Suppressor macrophage treated with lipopolysaccharide for 4 hours (primary cell): ENCODE measurements at places on chromosomes 11 and 22.

DNA sequence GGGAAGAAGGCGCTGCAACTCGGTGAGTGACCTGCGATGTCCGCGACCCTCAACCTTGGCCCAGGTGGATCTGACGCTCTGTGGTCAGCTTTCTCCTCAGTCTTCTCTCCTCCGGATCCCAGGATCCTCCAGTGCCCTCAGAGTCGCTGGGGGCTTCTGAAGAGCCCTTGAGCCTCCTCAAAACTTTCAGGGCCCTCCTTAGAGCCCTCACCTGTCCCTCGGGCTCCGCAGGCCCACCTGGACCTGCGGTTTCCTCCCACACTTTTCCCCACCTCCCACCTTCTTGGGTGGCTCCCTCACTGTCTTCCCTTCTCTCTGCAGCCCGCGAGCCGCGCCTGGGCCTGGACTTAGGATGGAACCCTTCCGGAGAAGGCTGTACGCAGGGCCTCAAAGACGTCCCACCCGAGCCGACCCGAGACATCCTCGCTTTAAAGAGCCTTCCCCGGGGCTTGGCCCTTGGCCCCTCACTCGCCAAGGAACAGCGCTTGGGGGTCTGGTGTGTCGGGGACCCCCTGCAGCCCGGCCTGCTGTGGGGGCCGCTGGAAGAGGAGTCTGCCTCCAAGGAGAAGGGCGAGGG lies 335 bp downstream of the ZNF408 start:
- DNase-seq, result no peak

DNA sequence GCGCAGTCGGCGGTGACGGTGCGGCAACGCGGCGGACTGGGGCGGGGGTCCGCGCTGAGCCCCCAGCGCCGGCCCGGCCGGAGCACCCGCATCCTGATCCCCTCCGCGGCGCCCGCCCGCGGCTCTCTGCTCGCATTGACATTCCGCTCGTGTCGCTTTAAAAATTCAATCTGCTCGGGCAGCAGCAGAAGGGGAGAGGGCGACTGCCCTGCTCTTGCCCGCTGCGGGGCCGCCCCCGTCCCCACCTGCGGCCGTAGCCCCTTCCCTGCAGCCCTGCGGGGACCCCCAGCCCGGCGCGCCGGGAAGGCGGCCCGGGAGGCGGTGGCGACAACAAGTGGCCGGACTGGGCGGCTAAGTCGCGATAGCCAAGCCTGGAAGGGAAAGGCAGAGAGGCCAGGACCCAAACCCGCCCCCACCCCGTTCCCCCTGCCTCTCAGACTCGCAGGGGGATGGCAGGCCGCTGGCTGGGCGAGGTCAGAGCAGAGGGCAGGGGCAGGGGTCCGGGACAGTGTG lies 1.1 kb downstream of the CABP7 start:
- no peak for DNase-seq

DNA sequence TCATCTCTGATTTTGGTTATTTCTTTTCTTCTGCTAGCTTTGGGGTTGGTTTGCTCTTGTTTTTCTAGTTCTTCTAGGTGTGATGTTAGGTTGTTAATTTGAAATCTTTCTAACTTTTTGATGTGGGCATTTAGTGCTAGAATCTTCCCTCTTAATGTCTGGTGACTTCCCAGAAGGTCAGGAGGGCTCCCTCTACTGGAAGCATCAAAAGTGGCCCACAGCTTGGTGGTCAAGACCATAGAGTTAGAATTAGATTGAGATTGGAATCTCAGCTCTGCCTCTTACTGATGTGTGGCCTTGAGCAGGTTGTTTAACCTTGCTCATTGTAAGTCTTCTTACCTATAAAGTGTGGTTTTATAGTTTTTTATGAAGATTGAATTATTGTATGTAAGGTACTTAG lies 99.3 kb downstream of the FDX1 start:
- DNase-seq, result peak; percentile 62

DNA sequence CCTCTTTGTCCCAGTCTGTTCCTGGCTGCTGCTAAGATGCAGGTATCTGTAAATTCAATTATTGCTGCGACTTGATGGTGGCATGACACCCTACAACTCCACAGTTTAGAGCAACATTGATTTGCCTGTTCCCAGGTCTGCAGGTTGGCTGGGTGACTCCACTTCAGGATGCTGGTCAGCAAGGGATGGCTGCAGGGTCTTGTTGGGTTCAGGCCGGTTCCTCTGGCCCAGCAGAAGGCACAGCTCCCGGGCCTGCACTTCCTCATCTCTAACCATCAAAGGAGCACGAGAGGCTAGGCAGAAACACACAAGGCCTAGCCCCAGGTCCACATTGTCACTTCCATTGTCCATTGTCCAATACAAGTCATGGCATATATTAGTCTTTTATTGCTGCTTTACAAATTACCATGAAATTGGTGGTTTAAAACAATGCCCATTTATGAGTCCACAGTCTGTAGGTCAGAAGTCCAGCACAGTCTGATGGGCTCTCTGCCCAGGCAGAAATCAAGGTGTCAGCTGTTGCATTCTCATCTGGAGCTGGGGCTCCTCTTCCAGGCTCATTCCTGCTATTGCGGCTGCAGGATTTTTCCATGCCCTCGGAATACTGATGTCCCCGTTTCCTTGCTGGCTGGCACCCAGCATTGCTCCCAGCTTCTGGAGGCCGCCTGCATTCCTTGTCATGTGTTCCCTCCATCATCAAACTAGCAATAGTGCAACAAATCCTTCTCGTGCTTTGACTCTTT lies 96.6 kb upstream of the LMO1 start:
- no peak for DNase-seq

- DNase-seq, result no peak
These were observed 117.4 kb downstream of the KIAA1671 start for GRCh38 chr22:25069758-25070481.

- no peak for DNase-seq
These were observed 69.9 kb downstream of the HIRA start for GRCh38 chr22:19361501-19362103.

GRCh38 chr11:105609832-105610781 lies at the start of gene GRIA4:
TSS of gene GRIA4 (plus strand) at chr11:105610073. CDS start at chr11:105610998, 925 bp downstream.
- DNase-seq, result no peak

DNA sequence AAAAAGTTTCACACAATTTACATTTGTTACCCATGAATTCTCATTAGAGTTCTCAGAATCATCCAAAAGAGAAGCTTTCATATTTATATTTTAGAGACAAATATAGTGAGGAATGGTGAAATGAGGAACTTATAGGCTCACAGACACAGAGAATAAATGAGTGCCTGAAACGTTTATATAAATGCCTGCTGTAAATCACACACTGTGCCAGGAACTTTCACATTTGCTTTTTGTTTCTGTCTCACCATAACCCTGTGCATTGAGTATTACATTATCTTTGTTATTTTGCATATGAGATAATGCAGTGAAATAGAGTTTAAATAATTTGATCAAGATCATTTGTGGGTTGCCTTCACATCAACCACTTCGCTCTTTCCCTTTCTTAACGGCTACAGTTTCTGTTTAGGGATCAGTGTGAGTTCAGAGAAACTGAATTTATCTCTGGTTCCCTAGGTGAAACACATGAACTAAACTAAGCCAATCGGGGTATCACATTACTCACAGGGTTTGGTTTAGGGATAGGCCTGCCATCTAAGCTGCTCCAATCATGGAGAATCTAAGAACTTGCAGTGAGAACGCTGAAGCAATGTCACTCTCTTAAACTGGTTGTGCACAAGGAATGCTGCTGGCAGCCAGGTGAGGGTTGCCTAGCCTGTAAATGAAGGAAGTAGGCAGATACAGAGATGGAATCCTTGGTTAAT lies 1339.2 kb upstream of the TENM4 start:
- DNase-seq, result no peak

DNA sequence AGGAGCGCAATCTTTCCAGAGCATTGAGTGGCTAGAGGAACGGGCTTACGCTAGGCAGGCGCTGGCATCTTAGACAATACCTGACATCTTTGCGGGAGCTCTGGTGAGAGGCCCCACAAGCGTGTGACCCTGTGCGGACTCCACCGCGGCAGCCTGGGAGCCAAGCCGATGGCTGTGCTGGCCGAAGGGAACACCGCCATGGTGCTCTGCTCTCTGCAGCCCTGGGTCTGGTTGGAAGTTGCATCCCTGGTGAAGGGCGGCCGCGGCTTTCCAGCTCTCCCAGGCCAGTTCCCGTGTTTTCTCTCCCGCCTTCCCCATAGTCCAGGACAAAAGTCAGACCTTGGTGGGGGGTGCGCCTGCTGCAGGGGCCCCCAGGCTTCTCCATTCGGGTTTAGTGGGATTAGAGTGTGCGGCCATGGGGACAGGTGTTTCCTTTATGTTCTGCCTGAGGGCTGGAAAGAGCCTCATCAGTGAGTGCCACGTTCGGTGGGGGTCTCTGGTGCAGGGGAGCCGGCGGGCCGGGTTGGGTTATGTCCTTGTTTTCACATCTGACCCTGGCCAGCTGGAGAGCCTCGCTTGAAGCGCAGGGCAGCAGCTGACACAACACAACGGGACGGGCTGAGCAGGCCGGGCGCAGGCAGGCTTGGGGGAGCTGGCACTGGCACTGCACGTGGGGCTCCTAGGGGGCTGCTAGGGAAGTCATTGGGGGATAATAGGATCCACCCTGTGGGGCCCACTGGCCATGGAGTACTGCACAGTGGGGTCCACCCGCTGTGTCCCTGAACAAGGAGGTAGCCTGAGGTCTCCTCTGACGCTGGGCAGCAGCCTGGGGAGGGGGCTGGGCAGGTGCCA lies 94.8 kb downstream of the KCNQ1 start:
- DNase-seq, result no peak

- DNase-seq, result peak; percentile 58
These were observed 17.8 kb upstream of the XBP1 start for GRCh38 chr22:28817919-28818859.

DNA sequence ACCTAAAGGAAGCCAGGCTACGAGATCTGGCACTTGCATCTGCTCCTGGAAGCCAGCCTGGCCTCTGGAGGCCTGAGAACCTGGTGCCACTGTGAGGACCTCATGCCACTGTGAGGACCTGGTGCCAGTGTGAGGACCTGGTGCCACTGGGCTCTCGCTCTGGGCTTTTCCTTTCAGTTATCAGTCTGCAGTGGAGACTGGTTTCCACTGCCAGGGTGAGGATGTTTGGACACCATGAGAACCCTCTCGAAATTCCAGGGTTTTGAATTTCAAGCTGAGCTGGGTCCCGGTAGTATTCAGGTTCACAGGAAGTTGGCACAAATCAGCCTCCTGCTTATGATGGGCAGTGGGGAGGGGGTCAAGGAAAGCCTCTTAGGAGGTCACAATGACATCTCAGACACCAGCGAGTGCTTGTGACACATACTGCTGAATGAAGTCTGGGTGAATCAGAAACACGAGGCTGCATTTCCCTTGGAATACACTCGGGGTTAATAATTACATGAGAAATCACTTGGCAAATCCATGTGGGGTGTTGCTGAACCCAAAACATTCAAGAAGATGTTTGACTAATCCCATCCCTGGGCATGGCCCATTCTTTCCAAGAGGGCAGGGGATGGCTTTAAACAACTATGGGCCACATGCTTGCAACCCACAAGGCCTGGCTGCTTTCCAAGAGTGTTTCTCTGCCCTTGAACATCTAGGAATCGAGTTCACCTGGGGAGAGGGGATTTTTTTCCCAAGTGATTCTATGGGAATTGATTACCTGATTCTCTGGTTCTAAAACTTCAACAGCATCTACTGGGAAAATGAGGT lies 60.2 kb downstream of the LINC01488 start:
- DNase-seq, result no peak

DNA sequence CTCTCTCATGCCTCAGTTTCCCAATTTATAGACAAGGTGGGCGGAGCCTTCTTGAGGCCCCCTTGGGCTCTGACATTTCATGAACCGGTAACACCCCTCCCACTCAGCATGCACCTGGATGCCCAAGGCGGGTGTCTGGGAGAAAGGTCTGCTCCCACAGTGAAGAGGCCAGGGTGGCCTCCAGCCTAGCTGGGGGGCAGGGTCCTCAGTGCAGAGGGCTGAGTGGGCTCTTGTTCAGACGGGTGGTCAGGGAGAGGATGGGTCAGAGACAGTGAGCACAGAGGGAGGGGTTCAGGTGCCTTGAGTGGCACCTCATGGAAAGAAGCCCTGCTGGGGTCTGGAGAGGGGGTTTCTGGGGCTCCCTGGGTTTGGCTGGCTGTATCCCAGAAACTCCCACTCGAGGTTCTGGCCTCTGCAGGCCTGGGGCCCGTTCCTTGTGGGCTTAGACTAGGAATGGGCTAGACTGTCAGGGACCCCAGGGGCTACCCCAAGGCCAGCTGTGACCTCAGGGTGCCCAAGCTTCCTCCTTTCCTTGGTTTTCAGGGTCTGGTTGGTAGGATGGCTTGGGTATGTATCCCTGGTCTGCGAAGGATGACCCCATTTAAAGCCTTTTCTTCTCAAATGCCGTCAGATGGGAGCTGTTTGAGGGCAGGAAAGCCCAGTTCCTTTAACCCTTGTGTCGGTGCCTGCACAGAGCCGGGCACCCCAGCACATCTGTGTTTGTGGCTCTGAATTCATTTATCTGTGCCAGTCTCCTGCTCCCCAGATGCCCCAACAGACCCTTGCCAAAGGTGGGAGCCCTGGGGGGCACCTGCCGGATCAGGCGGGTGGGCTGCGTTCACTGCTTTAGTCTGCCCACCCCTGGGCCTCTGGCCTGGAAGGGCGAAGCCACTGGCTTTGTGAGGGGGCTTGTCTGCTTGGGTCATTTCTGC lies 1.2 kb downstream of the SYNGR1 start:
- no peak for DNase-seq

- no peak for DNase-seq
These were observed 6.7 kb downstream of the HDHD5 start for GRCh38 chr22:17152340-17152739.

DNA sequence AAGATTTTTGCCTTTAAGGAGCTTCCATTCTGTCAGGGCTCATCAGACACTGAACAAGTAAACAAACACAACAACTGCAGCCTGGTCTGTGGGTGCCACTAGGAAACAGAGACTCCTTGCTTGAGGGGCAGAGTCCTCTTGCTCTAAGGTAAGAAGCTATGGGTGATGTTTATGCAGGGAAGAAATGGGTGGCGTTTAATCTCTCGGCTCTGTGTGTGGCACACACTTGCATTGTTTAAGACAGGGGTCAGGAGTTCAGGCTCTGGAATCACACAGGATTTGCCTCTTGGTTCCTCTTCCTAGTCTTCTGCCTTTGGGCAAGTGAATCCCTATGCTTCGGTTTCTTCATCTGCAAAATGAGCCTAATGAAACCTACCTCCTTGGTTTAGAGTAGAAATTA lies 90.3 kb downstream of the PRR5L start:
- no peak for DNase-seq

GRCh38 chr22:34416022-34416860 lies 496.0 kb upstream of the LARGE1 start:
- DNase-seq, result no peak

DNA sequence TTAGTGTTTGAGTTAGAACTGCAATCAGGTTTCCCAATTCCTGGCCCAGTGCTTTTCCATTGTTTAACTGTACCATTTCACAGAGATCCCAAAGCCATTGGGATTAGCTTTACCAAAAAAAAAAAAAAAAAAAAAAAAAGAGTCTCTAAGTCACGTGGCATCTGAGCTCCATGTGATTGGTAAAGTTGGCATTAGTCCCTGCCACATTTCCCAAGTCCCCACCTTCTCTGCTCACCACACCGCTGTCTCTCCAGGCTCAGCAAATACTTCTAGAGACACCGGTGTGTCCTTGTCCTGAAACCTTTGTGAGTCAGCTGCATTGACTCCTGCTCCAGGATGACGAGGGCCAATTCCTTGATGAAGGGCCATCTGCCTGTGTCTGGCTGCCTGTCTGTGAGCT lies 305.3 kb downstream of the KIRREL3 start:
- no peak for DNase-seq

GRCh38 chr11:107493117-107493516 lies 35.5 kb upstream of the CWF19L2 start:
- no peak for DNase-seq
